Jurkat, Clone E6-1 (cell line): ENCODE measurements at places on chromosomes 6 and 20.

- peak; percentile 32 for DNase-seq
Observed at GRCh38 chr6:53679446-53679933, 13.9 kb upstream of the KLHL31 start.

GRCh38 chr6:108127826-108128225 lies 38.0 kb upstream of the NR2E1 start:
- DNase-seq = no peak

DNA sequence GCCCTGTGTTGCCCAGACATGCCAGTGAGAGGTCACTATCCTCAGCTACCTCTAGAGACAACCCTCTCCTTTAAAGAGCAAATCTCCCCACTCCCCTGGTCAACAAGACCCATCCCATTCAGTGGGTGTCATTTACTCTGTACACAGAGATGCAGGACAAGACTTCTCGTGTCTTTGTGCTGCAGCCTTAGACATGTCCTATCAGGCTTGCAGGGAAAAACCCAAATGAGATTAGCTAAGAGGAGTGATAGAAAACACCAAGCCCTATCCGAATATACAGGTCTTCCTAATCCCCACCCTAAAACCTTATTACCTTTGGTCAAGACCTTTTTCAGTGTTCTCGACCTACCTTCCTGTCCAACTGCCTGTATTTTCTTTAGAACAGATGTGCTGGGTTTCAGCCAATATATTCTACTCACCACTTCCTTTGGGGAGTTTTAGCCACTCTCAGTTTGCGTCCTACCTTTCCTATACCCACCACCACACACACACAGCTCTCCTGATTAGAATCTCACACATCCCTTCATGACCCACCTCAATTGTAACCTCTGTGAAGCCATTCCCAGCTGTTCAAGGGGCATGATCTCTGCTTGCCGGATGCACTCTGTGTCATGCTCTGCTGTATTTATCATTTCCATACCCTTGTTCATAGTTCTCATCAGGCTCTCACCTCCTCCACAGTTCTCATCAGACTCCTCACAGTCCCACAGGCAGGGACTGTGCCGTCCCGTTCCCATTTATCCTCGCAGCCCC lies 39.7 kb downstream of the TRAM2 start:
- DNase-seq = peak; percentile 95

- DNase-seq = no peak
Observed at GRCh38 chr6:135412761-135413160, 84.8 kb downstream of the AHI1 start.

DNA sequence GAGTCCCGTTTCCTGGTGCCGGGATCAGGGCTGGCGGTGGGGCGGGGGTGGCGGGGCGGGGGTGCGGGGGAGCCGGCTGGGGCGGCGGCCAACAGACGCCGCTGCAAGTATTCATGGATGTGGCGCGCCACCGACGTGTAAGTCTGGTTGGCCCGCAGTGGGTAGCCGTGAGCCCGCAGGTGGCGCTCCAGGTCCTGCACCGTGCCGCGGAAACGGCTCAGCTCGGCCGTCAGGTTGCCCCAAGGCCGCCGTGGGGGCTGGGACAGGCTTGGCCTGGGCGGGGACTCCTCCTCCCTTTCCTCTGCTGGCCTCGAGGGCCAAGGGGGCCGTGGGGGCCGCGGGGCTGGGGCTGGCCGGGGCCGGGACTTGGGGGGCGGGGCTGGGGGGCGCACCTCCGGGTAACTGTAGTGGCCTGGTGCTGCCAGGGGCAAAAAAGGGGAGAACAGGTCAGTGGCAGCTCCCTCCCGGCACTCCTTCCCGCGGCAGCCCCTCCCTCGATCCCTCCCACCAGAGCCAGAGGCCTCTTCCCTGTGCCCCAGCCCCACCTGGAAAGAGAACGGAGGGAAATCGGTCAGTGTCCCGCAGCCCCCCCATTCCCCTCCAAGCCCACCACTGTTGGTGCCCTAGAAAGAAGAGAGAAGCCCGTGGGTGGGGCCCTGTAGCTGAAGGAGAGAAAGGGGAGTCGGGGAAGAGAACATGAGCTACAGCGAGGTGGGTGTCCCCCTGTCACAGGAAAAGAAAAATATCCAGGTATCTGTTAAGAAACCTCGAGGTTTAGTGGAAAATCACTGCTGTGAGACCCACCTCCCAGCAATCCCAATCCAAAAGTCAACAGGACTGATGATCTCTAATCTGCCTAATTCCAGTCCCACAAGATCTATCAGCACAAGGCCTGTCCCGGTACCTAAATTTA lies 21.3 kb downstream of the TNXB start:
- DNase-seq = peak; percentile 35

- no peak for DNase-seq
Observed at GRCh38 chr6:134678436-134678889, 271.4 kb downstream of the ALDH8A1 start.

DNA sequence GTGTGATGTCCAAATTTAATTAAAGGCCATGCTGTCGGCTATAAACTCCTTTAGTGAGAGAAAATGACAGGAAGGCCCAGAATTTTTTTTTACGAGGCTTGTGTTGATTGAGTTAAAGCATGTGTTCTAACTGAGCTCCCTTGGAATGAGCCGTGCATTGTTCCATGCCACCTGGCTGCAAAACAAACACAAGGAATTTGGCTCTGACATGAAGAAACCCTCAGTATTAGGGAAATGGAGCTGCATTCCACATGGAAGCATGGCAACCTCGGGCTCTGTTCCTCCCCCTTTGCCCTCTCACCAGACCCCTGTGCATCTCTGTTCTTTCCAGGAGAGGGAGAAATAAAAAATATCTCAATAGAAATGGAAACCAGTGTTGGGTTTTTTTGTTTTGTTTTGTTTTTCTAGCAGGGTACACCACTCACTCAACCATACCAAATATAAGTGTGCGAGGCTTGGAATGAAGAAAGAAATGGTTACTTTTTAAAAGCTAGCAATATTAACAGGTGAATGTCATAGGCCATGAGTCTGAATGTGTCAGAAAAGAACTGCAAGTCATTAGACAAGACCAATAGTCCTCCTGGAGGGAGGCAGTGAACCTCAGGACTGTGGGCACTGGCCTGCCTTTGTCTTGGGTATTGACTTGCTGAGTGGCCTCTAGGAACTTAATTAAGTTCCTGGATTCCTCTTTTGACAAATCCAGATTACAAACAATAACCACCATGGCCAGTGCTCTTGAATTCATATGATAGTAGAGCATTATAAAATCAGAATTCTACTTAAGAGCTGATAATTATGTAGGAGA lies 935.1 kb downstream of the KIF16B start:
- no peak for DNase-seq

GRCh38 chr6:45436544-45437438 lies 59.1 kb upstream of the SUPT3H start:
- DNase-seq = peak; percentile 78
